HTR-8/SVneo (cell line): ENCODE measurements at places on chromosomes 7 and 10.

DNA sequence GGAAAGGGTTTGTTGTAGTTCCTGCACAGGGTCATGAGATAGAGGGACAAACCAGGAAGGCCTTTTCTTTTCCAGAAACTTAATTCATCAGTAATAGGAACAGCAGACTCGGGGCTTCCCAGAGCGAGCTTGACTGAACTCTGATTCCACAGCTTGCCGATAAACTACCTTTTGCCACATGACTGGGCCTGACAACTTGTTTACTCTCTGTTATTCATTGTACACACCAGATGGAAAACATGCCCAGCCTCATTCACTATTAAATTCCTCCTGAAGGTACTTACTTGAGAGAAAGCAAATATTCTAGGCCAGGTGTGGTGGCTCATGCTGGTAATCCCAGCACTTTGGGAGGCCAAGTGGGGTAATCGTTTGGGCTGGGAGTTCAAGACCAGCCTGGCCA, 77.1 kb upstream of the FGFR2 start:
- no peak for DNase-seq

- DNase-seq: no peak
Measured at GRCh38 chr7:113292105-113292504, 173.8 kb upstream of the SMIM30 start.

DNA sequence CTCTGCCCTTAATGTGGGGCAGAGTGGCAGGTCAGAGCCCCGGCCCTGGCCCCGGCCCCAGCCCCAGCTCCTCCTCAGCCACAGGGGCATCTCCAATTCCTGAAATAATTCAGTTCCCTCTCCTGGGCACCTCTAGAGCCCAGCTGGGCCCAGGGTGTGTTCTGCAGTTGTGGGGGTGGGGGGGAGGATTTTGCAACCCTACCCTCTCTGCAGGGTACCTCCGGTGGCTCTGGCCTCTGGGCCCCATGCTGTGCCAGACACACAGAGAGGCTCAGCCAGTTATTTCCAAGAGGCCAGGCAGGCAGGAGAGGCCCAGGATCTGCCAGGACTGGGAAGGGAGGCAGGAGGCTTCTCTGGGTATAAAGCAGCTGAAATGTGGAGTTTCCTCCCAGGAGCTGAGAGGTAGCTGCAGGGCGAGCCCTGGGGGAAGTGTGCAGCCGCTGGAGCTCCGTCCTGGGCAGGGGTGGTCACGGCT, 47.9 kb downstream of the PWWP2B start:
- DNase-seq: no peak

DNA sequence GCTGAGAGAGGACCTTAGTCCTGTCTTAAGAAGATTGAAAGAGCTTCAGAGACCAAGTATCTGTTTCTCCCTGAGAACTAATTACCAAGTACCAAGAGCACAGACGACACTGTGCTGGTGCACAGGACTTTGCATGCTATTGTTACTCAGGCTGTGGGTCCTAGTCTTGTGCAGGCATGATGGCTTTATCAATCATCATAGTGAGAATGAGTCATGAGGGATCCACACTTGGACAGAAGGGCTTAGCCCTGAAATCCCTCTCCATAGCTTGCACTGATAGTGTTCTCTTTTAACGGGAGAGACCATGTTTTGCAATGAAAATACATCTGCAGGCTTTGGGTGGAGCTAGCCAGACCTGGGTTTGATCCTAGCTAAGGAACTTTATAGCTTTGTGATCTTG, 93.3 kb downstream of the SORCS3 start:
- DNase-seq: no peak

GRCh38 chr10:100027416-100027815, 17.7 kb upstream of the DNMBP start:
- DNase-seq: no peak

DNA sequence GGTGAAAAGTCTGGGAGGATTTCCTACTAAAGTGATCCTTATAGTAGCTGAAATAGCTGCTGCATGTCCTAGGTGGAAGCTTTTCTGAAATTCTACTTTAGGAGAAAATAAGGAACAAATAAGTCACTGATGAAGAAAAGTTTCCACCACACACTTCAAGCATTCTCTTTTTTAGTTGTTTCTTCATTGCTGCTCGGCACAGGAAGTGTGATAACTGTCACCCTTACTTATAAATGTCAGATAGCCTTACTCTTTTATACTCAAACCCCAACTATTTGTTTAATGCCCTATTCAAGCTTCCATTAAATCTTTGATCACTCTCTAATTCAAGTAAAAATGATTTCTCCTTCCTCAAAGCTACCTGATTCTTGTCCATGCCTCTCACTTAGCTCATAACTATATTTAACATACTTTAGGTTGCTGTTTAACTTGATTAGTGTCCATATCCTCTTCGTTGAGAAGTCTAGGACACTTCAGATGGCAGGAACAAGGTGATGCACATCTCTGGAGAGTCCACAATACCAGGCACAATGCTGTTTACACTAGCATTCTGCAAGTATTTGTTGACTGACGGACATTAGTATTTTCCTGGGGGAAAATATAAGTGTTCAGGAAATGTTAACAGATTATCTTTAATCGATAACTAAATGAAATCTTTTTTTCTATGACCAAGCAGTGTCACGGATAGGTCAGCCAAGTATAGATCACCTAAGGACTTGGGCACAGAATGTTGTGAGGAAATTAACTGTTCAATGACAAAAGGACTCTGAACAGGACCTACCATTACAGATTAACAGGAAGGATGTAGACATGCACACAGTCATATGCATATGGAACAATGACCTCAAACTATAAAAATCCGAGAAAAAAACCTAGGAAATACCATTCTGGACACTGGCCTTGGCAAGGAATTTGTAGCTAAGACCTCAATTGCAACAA, 67.4 kb downstream of the ZNF438 start:
- no peak for DNase-seq

GRCh38 chr7:142571581-142571980, 177.7 kb upstream of the PRSS1 start:
- DNase-seq: no peak

DNA sequence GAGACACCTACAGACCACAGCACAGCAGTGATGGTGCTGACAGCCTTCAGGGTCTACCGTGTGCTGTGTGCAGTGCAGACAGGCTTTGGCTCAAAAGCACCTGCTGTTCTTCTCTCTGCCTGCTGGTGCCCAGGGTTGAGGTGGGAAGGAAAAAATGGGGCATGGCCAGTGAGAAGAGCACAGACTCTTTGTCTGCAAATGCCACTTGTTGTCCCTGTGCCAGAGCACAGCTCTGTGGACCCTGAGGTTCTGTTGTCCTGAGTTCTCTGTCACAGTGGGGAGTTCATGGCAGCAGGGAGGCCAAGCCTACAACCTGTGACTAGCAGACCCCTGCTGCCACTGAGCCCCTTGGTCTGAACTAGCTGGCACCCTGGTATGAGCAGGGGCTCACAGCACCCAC, 376.7 kb downstream of the GLRX3 start:
- no peak for DNase-seq

DNA sequence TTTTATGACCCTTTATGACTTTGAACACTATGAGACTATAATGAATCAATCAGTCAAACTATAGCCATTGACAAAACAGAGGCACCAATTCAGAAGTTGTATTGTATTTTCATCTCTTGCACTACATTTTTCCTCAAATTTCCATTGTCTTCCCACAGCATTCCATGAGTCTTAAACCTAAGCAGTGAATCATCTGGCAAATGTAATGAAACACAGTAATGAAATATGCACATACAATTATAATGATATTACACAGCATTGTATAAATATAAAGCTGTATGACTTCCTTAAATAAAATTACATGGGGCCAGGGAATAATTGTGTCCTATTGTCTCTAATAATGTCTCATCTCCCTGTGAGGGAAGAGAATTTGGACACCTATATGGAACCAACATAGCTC, 45.0 kb downstream of the VWDE start:
- no peak for DNase-seq

DNA sequence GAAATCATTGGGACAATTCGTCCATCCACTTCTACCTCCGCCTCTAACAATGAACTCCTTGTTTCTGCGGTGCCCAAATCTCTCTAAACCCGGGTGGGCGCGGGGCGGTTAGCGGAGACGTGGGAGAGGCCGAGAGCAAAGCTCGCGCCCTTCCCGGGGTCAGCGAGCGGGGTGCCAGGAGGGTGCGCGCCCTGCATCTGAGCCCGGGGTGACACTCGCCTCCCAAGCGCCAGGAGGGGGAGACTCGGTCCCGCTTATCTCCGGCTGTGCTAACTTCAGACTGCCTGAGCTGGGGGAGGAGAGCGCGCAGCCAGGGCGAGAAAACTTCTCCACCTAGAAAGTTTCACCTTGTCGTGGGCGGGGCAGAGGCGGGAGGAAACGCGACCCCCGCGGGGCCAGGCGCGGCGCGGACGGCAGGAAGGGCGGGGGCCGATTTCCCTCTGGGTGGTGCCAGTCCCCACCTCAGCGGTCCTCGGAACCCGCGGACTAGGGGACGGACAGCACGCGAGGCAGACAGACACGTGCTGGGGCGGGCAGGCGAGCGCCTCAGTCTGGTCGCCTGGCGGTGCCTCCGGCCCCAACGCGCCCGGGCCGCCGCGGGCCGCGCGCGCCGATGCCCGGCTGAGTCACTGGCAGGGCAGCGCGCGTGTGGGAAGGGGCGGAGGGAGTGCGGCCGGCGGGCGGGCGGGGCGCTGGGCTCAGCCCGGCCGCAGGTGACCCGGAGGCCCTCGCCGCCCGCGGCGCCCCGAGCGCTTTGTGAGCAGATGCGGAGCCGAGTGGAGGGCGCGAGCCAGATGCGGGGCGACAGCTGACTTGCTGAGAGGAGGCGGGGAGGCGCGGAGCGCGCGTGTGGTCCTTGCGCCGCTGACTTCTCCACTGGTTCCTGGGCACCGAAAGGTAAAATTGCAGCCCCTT, at the start of gene MET:
MET (plus strand) TSS at position 516 of the 915 bp plus-strand sequence. CDS start 26,889 bp downstream, outside the sequence.
- peak; percentile 62 for DNase-seq

GRCh38 chr10:86037096-86037495, 329.5 kb downstream of the GRID1 start:
- DNase-seq: no peak

GRCh38 chr7:35019179-35019729, 18.0 kb downstream of the DPY19L1 start:
- no peak for DNase-seq

GRCh38 chr10:63384001-63384400, 81.8 kb downstream of the JMJD1C start:
- no peak for DNase-seq

GRCh38 chr7:103795787-103796186, 193.7 kb downstream of the RELN start:
- DNase-seq: no peak

DNA sequence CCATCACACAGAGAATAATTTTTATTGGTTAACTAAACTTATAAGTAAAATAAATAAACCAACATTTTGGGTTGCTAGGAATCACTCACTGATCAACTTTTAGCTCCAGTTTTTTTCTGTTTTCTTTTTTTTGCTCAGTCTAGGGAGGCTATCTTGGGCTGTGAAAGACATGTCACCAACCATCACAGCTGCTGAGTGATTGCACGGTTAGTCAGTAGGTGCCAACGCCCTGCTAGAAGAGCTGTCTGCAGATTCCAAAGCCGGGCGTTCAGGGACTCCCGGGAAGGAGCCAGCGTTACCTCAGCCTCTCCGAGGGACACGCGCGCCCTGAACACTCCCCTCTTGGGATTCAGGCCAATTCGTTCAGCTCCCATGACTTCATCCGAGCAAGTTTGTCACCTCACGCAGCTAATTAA, 604 bp upstream of the STAM start:
- peak; percentile 51 for DNase-seq

DNA sequence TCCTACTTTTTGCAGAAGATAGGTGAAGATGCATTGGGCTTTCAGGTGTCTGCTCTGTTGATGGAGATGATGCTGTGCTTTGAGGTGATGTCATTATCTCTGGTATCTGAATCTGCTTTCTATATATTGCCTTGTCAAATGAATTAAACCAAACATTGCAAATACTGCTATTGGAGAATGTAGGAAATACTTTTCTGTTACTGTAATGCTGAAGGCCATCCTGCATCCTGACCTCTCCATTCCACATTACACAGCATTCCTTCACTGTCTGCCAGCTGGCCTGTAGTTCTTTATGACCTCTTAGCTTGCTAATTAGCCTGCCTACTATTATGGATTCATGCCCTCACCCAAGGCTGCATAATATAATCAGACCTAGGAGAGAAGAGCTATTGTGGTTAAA, 73.2 kb downstream of the VCL start:
- DNase-seq: peak; percentile 47
